ENCODE measurements at places on chromosomes 13 and 19.

- DNase-seq, result no peak
These were observed 432.5 kb downstream of the FGF9 start for GRCh38 chr13:22103046-22104027.

DNA sequence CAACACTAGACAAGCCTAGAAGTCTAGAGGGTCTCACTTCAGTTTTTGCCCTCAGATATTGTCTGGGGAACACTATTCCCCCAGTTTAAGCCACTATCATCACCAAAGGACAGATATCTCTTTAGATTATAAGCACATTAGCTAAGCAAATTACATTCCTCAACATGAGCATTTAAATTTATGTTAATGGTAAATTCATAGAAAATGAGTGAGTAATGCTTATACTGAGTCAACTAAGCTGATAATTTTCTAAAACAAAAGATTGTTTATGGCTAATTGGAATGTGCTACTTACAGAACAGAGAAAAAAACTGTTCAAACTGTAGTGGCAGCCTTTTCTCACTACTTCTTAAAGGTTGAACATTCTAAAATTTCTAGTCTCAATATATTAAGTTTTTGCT is 290.2 kb downstream of the SLITRK1 start:
- DNase-seq, result no peak

GRCh38 chr13:35874704-35875103 is 256.5 kb downstream of the DCLK1 start:
- DNase-seq, result no peak

GRCh38 chr13:112692104-112692503 is 2.3 kb downstream of the ATP11A start:
- no peak for DNase-seq

DNA sequence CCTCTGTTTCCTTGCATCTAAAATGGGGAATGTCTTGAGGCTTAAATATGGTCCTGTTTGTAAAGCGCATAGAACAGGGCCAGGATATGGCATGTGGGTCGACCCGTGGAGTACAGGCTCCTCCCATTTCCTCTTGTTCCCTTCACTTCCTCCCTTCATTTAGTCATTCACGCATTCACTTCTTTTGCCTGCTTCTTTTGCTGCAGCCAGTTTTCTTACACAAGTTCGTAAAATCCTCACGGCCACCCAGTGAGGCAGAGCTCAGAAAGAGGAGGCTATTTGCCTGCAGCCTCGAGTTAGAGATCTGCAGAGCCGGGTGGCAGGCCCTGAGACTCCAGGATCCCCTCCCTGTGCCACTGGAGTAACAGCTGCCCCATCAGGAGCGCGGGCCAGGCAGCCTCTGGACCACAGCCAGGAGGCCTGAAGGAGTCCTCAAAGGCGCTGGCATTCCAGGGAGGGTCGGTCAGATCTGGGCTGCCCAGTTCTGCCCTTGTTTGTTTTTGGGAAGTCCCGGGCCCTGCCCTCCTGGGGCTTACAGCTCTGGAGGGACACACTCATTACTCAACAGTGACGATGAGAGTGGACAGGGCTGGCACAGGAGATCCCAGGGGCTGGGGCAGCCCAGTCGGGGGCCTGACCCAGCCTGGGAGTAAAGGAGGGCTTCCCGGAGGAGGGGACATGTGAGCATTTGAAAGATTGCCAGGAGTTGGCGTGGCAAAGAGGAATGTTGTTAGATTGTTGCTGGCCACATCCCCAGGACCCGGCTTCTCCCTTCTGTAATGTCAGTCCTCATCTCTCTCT is 4.6 kb downstream of the PPP5C start:
- no peak for DNase-seq

DNA sequence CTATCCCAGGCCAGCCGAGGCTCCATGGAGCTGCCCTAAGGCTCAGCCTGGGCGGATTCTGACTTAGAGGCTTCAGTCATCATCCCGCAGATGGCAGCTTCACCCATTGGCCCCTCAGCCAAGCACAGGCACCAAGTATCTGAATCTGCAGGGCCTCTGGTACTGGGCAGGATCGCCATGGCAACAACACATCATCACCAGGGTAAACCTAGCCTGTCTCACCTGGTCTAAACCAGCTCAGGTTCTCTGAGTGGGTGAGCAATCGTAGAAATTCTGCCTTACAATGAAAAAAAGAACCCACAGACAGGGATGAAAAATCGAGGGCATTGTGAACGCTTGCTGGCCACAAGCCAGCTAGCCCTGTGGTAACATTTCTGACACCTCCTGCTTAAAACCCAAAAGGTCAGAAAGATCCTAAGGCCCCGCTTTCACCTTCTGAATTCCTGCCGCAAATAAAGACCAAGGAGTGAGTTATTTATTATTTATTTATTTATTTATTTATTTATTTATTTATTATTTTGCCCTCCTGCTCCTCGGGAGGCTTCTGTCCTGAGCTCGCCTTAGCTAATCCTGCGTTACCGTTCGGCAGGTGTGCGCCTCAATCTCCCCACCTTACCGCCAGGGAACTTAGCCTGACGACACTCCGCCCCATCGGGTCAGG is 12.0 kb upstream of the CEACAM21 start:
- no peak for DNase-seq

GRCh38 chr13:41013835-41014234 is 5.3 kb downstream of the ELF1 start:
- DNase-seq, result no peak

All from NCI-H1092 treated with DMSO at 0.1 percent for 48 hours (cell line).